Epithelial cell of proximal tubule (primary cell): ENCODE measurements at places on chromosomes 7 and 10.

GRCh38 chr10:110507346-110507745 lies 9.6 kb downstream of the DUSP5 start:
- no peak for DNase-seq

DNA sequence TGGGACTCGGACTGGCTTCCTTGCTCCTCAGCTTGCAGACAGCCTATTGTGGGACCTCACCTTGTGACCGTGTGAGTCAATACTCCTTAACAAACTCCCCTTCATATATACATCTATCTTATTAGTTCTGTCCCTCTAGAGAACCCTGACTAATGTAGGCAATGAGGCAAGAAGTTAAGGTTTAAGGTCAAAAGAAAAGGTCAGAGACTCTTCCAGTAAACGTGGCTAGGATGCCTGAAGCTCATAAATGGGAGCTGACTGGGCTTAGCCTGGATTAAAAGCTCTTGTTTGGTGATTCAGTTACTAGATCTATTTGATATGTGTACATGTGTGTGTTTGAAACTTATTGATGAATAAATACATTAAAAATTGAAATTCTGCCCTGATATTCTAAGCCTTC lies 10.6 kb upstream of the GPR141 start:
- DNase-seq, result no peak

GRCh38 chr10:42943025-42943818 lies 133.6 kb upstream of the RET start:
- no peak for DNase-seq

GRCh38 chr10:70605161-70605560 lies 2.6 kb upstream of the PRF1 start:
- DNase-seq, result no peak

DNA sequence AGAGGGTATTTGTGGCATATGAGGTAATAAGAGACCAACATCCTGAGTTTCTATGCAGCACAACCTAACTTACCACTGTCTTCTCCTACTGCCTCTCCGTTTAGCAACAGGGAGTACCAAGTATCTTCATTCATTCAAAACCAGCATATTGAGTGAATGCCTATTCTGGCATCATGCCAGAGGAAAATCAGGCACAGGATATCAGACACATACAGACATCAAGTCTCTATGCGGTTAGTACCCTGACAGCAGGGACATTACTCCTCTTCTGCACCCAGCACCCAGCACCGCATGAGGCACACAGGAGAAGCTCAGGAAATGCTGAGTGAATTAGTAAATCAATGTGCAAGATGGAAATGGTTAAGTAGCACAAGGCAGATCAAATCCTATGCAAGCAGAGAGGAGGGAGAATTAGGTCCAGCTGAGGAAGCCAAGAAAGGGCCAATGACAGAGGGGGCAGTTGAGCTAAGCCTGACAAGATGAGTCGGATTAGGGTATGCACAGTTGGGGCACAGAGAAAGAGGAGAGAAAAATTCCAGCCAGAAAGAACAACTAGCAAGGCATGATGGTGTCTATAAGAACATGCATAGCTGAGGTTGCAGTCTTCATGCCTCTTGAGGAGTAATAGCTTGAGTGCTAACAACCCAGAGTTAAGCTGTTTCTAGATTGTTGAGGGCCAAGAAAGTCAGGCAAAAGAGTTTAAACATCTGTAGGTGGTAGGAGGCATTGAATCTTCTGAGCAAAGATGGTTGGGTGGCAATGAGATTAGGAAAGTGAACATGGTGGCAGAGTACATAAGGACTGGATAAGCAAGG lies 146.0 kb downstream of the PLXNA4 start:
- DNase-seq, result no peak

DNA sequence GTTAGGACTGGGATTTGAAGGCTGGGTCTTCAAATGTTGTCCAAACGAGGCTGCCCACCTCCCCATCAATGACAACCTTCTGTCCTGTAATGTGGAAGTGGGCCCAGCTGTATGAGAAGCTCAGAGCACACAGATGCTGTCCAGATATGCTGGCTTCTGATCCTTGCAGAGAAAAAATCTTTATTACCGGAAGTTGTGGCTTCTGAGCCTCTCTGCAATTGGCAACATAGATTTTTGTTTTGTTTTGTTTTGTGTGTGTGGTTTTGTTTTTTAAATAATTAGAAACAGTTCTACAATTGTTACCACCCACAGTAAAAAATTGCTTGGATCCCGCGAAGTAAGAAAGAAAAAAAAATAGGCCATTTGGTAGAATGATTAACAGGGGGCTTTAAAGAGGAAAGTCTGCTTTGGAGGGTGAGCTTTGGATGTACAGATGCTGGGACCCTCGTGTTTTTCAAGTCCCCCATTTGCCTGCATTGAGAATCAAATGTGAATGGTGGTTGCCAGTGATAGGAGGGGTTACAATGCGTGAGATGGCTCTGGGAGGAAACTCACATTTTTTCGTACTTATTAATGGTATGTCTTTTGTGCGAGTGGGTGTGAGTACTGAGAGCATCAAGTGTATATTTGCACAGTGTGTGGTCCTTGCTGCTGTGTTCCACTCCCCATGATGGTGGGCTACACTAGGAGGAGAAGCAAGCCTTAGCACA lies 153.2 kb downstream of the TCF7L2 start:
- DNase-seq, result no peak

- DNase-seq, result no peak
Observed at GRCh38 chr10:60299961-60300883, 89.5 kb downstream of the ANK3 start.

GRCh38 chr10:51619365-51619764 lies 80.0 kb downstream of the CSTF2T start:
- DNase-seq, result no peak

DNA sequence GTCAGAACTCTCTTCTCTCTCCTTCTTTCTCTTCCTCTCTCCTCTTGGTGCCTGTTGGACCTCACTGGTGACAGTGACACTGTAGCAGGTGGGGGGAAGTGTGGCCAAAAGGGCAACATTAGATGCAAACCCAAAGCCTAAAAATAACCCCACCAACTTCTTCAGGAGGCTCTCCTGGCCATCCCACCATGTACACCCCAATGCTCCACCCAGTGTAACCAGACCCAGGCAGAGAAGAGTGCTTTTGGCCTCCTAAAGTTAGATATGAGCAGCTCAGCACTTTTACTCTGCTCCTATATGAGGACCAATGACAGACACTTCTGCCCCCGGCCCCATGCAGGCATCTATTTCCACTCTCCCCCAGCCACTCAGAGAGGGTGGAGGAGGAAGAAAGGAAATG lies 5.5 kb downstream of the MYOZ1 start:
- no peak for DNase-seq

DNA sequence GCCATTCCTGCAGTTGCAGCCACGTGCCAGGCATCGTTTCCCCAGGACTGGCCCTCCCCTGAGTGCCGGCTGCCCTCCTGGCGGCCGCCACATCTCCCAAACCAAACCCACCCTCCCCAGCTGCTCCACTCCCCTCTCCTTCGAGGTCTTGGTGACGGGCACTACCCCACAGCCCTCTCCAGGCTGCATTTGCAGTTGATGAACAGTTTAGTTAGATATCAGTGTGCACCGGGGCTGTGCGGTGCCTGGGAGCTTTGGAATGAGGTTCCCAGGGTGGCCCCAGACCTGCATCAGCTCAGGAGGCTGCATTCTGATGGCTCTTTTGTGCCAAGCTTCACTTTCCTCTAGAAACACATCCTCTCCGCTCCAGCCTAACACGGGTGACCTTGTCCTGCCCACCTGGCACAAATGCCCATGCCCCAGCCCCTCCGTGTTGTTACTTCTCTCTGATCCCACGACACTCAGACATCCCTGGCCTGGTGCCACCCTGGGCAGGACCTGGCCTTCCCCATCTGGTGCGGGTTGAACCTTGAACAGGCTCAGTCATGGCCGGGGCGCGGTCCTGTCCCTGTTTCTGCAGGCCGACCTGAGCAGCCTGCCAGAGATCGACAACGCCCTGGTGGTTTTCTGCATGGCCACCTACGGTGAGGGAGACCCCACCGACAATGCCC lies 14.5 kb downstream of the TMEM120A start:
- DNase-seq, result no peak

GRCh38 chr10:101744267-101744666 lies 31.6 kb downstream of the FGF8 start:
- DNase-seq, result no peak

DNA sequence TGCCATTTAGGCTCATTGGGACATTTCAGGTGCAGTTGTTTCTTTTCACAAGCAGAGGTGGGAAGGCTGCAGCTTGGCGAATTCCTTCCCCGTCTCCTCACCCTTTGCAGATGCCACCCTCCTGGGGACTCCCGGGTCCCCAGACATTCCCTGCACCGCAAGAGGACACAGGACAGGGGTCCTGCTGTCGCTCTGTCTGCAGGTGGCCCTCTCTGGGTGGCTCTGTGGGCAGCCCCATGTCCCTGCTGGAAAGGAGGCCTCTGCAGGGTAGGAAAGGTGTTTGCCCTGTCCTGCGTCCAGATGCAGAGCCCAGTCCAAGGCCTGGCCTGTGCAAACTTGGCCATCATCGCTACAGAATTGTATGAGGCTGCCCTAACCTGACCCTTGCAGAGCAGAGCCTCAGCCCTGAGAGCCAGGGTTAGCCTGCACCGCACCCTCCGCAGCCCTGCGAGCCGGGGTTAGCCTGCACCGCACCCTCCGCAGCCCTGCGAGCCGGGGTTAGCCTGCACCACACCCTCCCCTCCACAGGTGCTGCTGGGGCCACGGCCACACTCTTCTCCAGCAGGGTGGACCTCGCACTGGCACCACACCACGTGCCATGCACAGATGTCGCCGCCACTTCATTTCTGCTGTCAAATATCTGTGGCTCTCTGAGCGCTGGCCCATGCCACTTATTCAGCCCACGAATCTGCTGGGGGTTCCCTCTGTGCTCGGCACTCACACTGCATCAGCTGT lies 61.0 kb downstream of the CFAP46 start:
- no peak for DNase-seq

DNA sequence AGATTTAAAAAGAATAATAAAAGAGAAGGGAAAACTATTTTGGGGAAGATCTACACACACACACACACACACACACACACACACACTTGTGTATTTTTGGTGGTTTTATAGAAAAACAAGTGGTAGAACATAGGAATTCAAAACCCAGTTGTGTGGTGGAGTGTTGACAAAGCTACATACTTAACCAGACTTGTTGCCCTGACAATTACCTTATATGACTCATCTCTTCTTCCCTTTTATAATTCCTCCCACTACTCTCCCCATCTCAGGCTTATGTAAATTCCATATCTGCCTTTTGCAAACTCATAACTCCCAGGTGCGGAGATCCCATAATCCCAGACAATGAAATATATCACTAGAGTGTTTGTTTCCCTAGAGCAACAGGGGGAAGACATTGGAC lies 873.7 kb downstream of the NXPH1 start:
- DNase-seq, result no peak

- no peak for DNase-seq
Observed at GRCh38 chr7:121302214-121302745, 26.5 kb upstream of the WNT16 start.

- DNase-seq, result no peak
Observed at GRCh38 chr7:2544541-2545188, 10.7 kb downstream of the BRAT1 start.

GRCh38 chr7:134186801-134187200 lies 59.7 kb downstream of the LRGUK start:
- no peak for DNase-seq

GRCh38 chr7:4265676-4266075 lies 416.4 kb upstream of the FOXK1 start:
- DNase-seq, result no peak

GRCh38 chr10:113953505-113954272 lies 90.0 kb upstream of the ADRB1 start:
- DNase-seq, result no peak

DNA sequence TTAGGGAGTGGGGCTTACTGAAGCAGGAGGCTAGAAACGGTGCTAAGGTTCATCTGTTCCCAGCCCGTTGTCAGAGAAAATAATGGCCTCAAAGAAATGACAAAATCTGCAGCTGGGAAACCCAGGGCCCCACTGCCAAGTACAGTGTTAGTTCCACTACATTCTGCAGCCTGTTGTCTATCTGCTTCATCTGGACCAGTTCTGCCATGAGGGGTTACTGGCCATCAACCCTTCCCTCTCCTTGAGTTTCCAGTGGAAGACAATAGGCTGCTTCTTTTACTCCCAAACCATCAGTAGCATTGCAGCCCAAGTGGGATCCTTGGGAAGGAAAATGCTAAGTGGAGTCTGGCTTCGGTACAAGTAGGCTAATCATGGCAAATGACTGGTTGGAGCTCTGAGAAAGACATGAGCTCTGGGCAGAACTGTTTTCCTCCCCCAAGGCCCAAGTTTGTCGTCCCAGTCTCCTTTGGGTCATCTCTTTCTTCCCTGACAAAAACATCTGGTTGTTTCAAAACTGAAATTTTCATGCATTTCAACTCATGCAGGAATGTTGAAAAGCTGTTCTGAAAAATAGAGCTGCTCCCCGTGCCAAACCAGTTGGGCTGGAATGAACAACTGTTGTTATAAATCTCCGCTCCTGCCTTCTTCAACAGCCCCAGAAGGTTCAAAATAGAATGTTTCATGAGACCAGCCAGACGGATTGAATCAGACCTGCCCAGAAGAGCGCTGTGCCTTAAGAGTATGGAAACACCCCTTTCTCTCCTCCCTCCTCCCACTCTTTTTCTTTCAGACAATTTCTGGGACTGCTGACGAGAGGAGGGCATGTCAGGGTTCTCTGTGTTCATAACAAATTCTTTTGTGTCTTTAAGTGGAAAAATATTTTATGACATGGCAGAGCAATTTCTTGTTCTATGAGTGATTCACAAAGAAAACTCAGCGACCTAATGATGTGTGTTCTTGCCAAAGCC lies 116.6 kb downstream of the RAB18 start:
- no peak for DNase-seq

DNA sequence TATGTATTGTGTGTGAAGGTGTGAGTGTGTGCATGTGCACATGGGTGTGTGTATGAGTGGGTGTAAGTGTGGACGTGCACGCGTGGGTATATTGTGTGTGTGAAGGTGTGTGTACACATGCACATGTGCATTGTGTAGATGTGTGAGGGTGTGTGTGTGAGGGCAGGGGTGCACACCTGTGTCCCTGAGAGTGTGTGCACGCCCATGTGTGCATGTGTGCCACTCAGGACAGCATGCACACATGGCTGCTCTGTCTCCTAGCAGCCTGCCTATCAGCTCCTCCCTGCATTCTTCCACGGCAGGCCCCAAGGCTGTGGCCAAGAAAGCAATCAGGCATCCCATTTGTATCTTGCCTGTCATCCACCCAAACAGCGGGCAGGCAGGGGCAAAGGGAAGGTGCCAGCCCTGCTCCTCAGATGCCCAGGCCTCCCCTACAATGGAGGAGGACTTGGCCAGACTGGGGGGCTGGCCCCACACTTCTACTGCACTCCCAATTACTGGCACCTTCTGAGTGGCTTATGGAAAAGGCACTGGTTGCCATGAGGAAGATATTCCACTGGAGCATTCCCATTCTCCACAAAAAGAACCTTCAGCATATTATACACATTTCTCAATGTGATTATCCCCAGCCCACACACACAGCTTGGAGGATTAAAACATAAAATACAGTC lies 380.4 kb upstream of the ZMIZ1 start:
- no peak for DNase-seq
